ENCODE measurements at places on chromosomes 11 and 22.
A peak's percentile ranks its signal among the peaks of the same experiment; 100 is the strongest.

DNA sequence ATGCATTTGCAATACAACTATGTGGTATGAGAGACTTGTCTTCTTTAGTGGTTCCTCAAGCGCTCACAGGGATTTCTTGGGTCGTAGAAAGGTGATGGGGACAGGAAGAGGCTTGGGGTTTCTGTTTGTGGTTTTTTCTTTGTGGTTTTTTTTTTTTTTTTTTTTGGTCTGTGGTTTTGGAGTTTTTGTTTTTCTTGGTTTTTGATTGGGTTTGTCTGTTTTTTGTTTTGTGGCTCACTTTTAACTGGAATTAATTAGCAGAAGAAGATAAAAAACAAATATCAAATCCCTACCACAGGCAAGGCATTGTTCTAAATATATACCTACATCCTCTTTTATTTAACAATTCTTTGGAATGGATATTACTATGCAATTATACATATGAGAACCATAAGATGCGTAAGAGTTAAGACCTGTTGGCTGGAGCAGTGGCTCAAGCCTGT is 5.5 kb downstream of the TTC28 start:
- DNase-seq, result peak; percentile 45

DNA sequence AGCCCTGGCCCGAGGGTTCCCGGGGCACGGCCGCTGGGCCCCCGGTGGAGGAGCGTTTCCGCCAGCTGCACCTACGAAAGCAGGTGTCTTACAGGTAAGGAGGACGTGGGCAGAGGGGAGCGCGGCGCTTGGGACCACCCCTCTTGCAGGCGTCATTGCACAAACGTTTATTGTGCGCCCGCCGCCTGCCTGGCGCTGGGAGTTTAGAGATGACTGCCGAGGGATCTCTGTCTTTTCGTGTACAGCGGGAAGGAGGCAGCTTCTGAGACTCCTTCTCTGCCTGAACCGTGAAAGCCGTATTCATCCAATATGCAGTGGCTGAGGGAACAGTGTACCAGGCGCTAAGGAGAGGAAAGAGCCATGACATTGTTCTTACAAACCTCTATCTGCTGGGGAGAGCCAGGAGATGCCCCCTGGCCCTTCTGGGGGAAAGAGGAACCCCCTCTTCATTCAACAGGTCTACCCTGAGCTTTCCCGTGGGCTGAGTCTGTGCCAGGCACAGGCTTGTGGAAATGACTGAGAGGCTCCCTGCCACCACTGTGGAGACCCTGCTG is 13.8 kb upstream of the DGKZ start:
- no peak for DNase-seq

DNA sequence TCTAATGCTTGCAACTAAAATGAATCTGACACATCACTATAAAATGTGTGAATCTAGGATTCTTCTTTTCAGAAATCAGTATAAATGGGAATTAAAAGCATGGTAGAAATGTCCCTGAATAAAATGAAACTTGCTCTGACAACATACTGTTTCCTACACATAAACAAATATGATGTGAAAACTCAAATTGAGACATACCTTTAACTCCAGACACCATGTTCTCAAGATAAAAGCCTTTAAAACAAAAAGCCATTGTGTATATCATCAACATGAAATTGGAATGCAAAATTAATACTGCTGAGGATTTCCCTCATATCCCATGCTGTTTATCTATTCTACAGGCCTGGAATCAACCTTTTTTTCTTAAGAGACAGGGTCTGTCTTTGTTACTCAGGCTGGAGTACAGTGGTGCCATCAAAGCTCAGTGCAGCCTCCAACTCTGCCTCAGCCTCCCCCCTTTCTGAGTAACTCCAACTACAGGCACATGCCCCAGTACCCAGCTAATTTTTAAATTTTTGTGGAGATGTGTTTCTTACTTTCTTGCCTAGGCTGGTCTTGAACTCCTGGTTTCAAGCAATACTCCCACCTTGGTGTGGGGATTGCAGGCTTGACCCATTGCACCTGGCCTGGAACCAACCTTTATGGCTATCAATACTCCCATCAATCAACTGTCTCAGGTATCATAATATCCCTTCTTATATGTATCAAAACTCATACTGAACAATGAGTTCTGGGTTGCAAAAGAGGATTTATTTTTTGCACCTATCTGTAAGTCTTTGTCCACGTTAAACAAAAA is 6.7 kb downstream of the TAF1D start:
- DNase-seq, result no peak

- DNase-seq, result no peak
These were observed 70.1 kb upstream of the MYOD1 start for GRCh38 chr11:17649261-17649660.

DNA sequence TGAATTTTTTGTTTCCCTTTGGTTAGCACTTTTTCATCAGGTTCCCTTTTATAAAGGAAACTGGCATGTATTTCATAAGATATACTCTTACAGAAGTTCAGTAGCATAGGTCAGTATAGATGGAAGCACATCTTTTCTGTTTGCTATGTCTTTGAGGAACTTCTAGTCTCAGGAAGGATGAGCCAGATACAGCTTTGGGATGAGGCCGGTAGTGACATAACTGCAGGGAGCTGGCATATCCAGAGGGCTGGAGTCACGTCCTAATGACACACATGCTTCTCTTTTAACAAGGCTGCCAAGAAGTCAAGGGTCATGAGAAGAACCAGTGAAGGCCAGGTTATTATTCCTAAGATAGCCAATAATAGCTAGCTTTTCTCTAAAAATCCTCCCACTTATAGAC is 33.3 kb upstream of the ADSL start:
- no peak for DNase-seq

GRCh38 chr11:68763926-68764657 is 12.8 kb upstream of the TESMIN start:
- no peak for DNase-seq

DNA sequence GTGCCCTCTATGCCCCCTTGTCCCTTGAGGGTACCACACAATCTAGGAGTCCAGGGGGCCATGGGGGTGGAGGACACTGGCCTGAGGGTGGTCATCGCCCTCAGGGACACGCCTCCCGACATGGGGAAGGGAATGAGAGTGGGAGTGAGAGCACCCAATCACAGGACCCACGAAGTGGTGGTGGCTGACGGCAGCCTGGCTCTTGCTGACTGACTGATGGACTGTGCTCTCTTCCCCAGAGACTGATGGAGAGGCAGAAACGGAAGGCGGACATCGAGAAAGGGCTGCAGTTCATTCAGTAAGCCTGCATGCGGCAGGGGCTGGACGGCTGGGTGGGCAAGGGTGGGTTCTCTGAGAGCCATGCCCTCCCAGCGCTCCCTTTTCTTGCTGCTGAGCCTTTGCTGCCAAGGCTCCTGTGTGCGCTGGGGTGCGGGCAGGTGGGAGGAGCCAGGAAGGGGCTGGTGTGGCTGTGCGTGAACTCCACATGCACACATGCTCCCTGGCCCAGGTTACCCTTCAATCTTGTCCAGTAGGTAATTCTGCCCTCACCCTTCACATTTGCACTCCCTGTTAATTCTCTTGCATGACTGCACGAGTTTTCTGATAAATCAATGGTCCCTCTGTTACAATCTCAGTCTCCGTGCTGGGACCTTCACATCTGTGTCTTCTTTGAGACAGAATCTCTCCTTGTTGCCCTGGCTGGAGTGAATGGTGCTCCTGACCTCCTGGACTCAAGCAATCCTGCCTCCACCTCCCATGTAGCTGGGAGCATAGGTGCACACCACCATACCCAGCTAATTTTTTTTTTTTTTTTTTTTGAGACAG is 19.3 kb downstream of the ZC3H7B start:
- DNase-seq, result no peak

DNA sequence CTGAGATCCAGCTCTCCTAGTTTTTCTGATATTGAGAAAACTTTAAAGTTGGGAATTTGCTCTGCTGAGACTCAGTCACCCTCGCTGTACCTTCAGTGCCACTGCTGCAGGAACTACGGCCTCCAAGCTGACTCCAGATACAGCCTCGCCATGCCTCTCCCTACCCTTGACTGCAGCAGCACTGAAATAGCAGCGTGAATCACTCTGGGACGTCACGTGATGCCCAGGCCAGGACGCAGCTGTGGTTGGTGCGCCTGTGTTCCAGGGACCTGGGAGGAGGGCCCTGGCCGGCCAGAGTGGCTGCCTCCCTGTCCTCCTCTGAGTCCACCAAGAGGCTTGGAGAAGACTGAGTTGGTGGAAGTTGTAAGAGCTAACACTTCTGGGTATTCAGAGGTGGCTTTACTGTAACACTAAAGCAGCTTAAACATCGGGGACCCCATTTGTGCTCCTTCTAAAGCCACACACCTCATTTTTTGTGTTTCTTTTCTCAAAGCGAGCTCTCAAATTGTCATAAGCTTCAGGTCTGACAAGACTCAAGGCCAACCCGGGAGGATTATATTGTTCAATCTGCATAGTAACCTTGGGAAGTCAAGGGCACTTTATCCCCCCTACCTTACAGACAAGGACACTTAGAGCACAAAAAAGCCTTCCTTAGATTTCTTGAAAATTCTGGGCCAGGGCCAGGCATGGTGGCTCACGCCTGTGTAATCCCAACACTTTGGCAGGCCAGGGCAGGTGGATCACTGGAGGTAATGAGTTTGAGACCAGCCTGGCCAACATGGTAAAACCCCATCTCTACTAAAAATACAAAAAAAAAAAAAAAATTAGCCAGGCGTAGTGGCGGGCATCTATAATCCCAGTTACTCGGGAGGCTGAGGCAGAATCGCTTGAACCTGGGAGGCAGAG is 4.2 kb upstream of the STIP1 start:
- DNase-seq, result peak; percentile 65

DNA sequence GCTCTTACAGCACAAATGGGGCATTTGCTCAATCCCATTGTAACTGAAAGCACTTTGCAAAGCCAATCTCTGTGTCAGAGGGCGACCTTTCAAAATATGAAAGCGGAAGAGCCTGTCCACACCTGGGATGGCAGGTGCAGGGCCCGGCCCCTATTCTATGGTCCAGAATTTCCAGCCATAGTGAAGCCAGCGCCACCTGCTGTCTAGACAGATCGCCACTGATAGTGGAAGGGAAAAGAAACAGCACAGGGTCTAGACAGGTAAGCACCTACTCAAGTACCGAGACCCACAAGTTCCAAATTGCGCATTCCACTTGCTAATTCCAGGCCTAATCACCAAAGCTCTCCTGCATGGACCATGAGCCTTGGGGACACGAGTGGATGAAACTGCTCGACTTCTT is 141.4 kb downstream of the NTM start:
- DNase-seq, result no peak

- DNase-seq, result peak; percentile 99
These were observed 609 bp upstream of the ATF4 start for GRCh38 chr22:39519681-39520225.

DNA sequence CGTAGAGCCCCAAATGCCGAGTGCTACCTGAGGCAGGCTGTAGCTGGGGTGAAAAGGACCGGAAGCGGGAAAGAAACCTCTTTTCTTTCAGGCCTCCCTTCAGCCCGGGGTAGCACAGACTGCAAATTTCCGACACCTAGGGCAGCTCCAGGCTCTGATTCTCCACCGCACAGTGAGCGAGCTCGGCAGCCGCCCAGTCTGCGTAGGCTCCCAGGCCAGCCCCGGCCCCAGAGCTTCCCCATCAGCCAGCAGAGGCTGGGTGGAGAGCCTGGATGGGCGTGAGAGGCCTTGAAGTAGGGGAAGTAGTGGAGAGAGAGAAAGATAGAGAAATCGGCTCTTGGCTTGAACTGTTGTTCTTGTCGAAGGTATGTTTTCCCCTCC is 9.3 kb upstream of the PAX6 start:
- no peak for DNase-seq

GRCh38 chr11:73327812-73328364 is 19.8 kb downstream of the ARHGEF17 start:
- DNase-seq, result no peak

DNA sequence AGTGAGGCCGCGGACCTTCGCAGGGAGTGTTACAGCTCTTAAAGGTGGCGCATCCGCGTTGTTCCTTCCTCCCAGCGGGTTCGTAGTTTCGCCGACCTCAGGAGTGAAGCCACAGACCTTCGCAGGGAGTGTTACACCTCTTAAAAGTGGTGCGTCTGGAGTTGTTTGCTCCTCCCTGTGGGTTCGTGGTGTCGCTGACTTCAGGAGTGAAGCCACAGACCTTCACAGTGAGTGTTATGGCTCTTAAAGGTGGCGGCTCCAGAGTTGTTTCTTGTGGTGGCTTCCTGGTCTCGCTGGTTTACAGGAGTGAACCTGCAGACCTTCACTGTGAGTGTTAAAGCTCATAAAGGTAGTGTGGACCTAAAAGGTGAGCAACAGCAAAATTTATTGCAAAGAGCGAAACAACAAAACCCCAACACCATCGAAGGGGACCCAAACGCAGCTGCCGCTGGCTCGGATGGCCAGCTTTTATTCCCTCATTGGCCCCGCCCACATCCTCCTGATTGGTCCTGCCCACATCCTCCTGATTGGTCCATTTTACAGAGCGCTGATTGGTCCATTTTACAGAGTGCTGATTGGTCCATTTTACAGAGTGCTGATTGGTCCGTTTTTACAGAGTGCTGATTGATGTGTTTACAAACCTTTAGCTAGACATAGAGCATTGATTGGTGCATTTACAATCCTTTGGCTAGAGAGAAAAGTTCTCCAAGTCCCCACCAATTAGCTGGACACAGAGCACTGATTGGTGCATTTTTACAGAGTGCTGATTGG is 1.2 kb upstream of the TMEM45B start:
- no peak for DNase-seq

DNA sequence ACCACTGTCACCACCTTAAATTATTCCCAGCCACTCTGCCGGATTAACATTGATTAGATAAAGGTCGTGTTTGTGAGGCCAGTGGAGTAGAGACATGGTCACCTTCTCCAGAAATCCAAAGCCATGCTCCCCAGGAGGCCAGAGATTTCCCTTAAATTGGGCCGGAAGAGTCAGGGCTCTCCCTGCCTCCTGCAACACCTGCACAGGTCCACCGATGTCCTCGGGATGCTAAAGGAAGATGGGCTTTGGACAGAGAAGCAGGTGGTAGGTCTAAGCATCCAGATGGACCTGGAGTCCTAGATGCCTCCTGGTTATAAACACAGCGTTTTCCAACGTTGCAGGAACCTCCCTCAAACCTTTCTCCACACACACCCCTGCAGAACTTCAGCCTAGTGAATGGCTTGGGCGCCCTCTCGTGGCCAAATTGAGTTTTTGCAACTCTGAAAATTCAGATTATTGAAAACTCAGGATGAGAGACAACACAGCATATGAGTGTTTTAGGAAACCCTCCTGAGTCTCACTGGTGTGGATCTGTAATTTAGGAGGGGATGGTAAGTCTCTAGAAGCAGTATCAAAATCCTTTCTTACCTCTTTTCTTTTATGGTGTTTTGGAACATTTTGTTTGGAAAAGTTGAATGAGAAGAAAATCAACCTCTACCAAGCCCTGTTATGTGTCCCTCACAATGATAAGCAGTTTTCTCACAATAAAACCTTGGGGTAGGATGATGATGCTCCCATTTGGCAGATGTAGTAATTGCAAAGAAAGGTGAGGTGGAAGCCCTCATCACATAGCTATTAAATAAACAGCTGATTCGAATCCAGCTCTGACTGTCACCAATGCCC is 109.6 kb downstream of the RRAS2 start:
- DNase-seq, result peak; percentile 36

Data from AG09319 (cell line).